Astrocyte of the spinal cord (primary cell): ENCODE measurements at places on chromosomes 6 and 20.

- DNase-seq: no peak
Observed at GRCh38 chr6:14796974-14797762, 448.7 kb upstream of the JARID2 start.

DNA sequence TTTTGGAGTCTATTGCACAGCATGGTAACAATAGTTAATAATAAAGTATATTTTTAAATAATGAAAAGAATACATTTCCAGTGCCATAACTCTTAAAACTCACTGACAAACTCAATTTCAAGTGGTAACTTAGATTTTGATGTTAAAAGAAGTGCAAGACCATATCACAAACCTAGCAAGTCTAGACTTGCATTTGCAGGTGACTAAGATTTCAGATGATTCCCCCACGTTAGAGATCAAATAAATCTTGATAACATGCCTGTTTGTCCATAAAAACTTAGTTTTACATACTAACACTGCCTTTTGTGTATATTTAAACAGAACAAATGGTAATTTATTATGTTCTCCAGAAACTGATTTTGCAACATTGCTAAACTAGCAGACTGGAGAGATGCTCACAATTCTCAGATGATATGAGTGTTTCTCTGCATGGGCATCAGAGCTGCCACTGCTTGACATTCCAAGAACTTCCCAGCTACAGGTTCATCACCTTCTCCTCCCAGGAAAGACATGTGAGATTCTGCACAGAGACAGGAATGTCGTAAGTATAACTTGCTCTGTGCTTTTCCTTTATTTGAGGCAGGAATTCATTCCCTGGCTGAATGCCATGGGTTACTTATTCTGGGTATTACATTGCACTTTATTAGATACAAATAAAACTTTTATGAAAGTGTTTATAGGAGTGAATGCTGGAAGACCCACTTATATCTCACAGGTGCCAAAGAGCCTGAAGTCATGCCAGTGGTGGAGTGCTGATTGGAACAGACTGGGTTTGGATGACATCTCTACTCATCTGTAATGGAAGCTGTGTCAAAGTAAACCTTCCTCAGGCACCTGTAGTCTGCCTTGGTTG lies 160.2 kb upstream of the FOXA2 start:
- DNase-seq: no peak

DNA sequence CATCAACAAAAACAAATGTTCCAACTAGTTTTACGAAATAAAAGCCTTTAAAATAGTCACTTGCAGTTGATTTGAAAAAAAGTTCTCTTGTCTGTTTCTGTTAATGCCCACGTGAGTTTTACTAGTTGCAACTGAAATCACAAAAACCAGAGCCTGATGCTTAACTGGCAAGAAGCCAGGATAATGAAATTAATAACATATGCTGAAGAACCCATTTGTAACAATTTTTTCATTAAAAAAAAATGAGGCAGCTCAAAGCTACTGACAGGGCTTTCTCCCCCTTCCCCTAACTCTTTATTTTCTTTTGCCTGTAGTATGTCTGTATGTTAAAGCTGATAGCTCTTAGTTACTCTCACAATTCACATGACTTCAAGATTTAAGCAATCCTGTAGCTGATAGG lies 132.7 kb upstream of the EYA4 start:
- DNase-seq: no peak

DNA sequence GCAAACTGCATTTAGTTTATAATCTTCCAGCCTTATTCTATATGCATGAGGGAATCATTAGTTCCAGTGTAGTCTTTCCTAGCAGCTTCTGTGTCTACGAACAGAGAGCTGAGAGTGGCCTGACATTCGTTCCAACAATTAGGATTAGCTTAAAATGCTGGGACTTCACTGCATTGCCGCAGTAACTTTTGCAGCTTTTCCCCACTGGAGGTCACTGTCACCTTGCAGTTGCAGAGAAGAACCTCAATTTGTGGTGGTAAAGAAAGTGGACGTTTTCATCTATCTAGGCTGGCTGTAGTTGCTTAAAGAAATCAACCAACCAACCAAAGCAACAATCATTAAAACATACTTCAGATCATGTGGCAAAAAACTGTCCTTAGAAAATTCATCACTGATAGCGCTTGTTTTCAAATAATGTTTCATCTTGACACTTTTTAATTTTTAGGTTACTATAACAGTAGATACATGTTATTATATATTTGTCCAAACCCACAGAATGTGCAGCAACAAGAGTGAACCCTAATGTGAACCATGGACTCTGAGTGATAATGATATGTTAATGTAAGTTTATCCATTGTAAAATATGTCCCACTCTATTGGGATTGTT lies 12.2 kb downstream of the MYLK4 start:
- DNase-seq: peak; percentile 74

- no peak for DNase-seq
Observed at GRCh38 chr20:32248043-32248442, 29.4 kb upstream of the KIF3B start.

GRCh38 chr20:44856856-44857448 lies 28.6 kb upstream of the YWHAB start:
- DNase-seq: no peak

GRCh38 chr6:134457941-134458340 lies 140.0 kb upstream of the SGK1 start:
- no peak for DNase-seq

DNA sequence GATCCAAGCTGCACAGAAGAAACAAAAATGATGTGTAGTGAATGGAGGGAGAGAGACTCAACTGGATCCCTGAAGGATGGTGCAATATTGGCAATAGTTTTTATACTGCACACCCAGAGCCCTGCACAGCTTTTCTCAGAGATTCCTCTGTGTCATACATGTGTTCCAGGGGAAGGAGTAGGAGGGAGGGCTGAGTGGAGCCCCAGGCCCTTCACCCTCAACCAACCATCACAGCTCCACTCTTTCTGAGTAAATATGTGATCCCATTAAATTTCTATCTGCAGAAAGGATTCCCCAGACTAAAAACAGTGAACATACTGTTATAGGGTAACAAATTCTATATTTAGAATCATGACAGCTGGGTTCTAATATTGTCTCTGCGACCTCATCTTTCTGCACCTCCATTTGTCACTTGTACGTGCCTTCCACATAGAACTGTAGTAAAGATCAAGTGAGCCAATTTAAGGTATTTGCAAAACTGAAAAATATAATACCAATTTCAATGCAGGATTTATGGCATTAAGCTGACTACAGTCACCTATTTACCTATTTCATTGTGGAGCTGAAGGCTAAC lies 421.4 kb upstream of the NRSN1 start:
- no peak for DNase-seq

- DNase-seq: no peak
Observed at GRCh38 chr6:149938571-149939355, 3.1 kb upstream of the ULBP2 start.

GRCh38 chr6:55953335-55953734 lies 77.9 kb upstream of the BMP5 start:
- DNase-seq: peak; percentile 63

DNA sequence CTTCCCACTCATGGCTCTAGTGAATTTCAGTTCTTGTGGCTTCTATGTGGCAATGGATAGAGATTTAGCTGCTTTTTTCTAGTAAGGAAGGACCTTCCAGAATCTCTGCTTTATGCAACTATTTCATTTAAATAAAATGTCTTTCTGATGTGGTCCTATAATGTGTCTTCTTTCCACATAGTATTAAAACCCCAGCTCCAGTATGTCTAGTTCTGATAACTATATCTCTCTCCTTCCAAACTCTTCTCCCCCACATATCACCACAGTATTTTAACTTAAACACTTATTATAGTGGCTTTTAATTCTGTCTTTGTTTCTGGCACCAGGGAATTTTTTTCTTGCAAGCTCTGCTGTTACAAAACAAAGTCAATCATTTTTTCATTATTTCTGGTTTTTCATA lies 40.6 kb upstream of the SUMO4 start:
- DNase-seq: no peak

- no peak for DNase-seq
Observed at GRCh38 chr6:64258752-64259151, 623.1 kb downstream of the PHF3 start.

DNA sequence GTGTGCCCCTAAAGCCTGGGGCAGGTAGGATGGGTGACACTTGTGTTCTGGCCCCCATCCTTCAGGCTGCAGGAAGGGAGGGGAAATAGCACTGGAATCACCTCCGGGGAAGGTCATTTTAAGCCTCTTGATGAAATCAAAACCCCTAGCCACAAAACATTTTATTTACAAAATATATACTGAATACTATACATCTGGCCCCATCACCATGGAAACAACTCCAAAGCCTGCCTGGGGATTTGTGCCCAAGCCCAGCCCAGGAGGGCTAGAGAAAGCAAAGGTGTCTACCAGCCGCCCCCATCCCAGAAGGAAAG lies 2.6 kb downstream of the SMIM29 start:
- no peak for DNase-seq

DNA sequence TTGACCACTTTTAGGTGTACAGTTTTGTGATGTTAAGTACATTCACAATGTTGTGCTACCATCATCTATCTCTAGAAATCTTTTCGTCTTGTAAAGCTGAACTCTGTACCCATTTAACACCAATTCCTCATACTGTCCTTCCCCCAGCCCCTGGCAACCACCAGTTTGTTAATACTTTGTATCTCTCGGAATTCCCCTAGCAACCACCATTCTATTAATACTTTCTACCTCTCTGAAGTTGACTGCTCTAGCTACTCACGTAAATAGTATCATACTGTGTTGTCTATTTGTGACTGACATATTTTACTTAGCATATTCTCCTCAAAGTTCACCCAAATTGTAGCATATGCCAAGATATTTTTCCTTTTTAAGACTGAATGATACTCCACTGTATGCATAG lies 82.3 kb upstream of the CLDN20 start:
- no peak for DNase-seq

- no peak for DNase-seq
Observed at GRCh38 chr20:49247169-49247723, 28.0 kb downstream of the DDX27 start.

DNA sequence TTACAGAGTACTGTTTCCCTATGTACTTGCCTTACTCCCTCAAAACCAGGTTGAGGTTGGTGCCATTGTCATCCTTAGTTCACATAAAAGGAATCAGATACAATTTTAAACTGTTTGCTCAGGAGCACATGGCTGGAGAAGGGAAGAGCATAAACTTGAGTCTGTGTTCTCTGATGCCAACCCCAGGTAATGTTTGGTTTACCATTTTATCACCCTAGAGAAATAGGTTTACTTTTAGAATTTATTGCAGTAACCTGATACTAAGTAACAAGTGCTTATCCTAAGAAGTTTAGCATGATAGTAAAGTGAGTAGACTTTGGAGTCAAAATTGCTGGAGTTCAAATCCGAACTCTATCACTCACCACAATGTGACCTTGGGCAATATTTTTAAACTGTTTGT lies 86.3 kb downstream of the RFPL4B start:
- no peak for DNase-seq

DNA sequence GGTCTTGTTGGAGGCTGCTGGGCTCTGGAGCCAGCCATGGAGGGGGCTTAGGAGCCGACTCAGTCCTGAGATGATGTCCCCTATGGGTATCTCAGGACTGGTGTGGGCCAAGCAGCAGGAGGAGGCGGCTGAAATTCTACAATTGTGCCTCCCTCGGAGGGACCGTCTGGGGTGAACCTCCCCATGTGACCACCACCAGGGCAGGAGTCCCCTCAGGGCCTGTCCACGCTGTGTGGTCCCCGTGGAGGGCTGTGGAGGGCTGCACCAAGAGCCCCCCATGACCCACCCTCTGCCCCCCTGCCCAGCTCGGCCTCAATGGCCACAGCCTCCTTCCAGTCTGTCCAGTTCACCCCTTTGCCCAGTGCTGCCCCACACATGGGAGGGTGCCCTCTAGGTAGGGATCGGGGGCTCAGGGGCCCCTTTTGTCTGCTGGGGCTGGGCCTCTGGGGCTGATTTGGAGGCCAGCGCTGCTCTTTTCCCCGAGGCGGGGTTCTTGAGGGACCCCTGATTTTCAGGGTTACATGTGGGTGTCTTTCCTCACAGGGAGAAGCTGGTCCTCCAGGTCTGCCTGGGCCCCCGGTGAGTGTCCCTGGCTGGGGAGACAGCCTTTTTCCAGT lies 1.2 kb downstream of the COL9A3 start:
- DNase-seq: no peak

DNA sequence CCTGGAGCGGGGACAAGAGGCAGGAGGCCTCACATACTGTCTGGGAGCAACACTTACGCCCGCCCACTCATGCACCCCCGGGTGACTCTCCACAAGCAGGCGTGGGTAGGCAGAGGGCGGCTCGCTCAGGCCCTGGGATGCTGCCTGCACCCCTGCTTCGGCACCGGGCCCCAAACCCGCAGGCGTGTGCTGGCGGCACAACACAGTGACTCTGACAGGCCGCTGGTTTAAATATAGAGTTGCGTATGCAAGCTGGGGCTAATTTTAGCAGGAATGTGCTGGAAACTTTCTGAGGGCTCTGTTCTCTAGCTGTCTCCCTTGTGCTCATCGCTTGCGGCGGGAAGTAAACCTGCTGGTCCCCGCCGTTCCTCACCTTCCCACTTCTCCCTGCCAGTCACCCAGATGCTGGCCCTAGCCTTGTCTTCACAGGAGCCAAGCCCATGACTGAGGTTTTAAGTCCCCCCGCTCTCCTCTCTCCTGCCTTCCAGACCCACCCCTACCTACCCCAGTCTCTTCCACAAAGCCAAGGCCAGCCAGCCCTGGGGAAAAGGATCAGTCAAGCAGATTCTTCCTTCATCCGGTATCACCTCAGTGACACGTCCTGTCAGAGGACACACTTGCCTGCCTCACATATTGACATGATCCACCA lies 94.5 kb upstream of the FOXP4 start:
- DNase-seq: no peak

- DNase-seq: no peak
Observed at GRCh38 chr20:32296819-32297420, 19.5 kb downstream of the KIF3B start.

DNA sequence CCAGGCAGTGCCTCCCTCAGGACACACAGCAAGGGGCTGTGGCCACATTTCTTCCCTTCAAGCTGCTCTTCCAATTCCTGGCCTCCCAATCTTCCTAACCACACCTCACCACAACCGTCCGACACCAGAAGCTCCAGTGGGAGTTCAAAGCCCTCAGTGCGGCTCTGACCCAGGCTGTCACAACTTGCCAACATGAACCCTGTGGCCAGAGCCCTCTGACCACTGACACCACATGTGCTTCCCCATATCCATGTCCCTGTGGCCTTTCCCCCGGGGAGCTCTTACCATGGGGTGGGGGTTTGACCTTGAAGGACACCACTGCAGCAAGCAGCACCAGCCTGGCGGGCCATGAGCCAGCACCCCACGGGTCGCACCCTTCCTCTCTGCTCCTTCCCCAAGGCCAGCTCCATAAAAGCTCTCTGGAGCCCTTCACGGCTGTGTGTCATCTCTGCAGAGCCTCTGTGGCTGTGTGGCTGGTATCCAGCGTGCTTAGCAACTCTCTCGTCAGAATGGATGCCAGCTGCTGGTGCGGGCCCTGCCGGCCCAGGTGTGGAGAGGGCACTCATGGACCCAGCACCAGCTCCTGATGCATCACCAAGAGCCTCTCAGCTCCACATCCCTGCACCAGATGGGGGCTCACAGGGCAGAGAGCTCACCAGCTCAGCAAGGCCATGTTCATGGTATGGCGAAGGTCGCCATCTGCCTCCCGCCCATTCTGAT lies 106.1 kb downstream of the PSMB1 start:
- no peak for DNase-seq

- DNase-seq: no peak
Observed at GRCh38 chr6:109033655-109034054, 61.0 kb downstream of the SESN1 start.
